ENCODE measurements at places on chromosomes 13 and 19.

DNA sequence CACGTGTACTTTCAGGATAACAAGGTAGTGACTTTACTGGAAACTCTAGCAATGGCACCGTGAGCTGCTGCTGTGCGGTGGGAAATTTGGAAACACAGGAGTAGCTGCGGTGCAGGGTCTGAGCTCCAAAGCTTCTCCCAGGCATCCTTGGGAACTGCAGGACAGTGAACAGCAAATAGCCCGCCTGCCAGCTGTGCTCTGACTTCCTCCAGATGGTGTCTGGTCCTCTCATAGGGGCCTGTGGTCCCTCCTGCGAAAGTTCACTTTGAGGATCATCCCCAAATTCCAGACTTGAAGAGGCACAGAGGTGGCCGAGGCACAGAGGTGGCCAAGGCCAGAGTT lies 287.3 kb upstream of the MAB21L1 start:
- DNase-seq = no peak

GRCh38 chr13:44978328-44978727 lies 10.9 kb downstream of the NUFIP1 start:
- DNase-seq = no peak

- DNase-seq = no peak
Observed at GRCh38 chr13:51577690-51578089, 6.6 kb upstream of the WDFY2 start.

DNA sequence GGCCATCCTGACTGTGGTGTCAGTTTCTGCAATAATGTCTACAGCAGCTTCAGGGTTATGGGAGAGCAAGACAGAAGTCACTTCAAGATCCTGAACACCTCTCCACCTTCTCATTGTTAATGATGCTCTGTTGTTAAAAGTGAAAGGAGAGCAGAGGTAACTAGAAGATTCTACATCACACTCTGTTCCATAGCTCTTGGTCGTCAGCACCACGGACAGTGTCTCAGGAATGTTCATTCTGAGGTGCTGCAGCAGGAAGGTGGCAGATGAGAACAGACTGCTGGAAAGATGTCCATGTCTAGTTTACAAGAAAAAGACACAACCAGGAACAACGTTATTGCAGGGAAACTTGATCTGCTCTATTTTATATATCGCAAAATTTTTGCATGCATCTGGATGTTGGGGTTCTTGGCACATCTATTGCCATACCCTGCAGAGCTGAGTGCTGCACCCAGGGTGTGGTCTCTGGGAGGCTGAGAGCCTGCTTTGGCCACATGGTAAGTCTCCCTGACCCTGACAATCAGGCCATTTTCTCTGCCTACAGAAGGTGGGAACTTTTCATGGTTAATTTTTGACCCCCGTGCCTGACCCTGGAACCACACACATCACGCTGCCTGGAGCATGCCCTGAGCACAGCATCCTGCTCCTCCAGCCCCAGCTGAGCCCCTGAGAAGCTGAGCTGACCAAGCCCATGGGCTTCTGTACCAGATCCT lies 12.7 kb downstream of the CEACAM21 start:
- no peak for DNase-seq

DNA sequence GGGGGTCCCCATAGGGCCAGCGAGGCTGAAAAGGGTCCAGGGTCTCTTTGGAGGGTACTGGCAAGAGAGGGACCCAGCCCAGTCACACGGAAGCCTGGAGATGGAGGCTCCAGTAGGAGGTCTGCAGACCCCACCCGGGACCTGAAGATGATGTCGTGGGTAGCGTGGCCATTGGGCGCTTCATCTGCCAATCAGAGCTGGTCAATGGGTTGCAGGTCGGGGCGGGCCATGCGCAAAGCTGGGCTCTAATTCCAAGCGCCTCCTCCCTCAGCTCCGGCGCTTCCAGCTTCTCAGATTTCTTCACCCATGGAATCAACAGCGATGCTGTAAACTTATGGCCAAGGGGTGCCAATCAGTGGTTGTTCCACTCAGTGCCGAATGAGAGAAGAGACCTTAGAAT lies 10.9 kb downstream of the SIGLEC12 start:
- no peak for DNase-seq

- DNase-seq = no peak
Observed at GRCh38 chr13:80558074-80558473, 217.1 kb upstream of the SPRY2 start.

- DNase-seq = no peak
Observed at GRCh38 chr13:100735494-100735893, 60.9 kb upstream of the TMTC4 start.

- DNase-seq = no peak
Observed at GRCh38 chr13:44024846-44025195, 145.1 kb downstream of the LACC1 start.

DNA sequence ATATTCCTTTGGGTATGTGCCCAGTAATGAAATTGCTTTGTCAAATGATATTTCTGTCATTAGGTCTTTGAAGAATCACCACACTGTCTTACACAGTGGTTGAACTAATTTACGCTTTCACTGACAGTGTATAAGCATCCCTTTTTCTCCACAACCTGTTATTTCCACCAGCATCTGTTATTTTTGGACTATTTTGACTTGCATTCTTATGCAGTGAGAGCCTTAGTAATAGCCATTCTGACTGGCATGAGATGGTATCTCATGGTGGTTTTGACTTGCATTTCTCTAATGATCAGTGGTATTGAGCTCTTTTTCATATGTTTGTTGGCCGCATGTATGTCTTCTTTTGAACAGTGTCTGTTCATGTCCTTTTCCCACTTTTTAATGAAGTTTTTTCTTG lies 92.0 kb upstream of the SPATA13 start:
- no peak for DNase-seq

DNA sequence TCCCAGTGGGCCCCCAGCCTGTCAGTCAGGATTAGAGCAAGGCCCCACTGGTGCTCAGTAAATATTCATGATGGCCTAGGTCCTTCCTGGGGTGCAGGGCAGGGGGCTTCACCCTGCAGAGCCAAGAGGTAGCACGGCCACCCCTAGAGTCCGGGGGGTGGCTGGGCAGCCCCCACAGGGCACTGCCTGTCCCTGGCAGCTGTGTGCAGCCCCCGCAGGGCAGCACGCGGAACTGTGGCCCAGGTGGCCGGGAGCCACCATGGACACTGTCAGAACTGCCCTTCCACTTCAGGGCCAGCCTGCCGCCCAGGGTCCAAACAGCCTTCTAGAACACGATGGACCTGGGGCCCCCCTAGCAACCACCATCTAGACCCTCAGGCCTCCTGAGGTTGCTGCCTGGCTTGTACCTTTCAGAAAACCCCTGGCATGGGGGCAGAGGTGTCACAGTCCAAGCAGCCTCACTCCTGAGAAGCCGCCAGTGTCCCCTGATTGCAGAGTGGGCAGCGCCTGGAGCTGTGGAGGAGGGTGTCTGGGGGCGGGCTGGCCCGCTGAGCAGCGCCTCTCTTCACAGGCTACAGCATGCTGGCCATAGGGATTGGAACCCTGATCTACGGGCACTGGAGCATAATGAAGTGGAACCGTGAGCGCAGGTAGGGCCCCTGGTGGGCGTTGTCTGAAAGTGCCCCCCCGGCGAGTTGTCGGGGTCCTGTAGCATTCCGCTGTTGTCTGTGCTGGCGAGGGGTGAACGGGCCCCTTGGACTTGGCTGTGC lies 2.9 kb upstream of the YJEFN3 start:
- no peak for DNase-seq

DNA sequence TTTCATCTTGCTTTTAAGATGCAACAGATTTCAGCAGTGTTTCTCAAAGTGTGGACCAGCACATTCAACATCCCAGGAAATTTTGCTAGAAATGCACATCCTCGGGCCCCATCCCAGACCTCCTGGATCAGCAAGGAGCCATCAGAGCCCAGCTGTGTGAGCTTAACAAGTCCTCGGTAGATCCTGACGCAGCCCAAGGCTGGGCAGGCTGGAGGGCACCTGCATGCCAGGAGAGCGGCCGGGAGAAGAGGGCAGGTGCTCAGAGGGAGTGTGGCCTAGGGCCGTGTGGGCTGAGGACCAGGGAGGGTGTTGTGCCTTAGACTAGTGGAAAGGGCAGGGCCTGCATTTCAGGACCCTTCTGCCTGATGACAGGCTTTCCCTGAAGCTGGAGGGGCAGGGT lies 2.2 kb upstream of the MCF2L start:
- no peak for DNase-seq

DNA sequence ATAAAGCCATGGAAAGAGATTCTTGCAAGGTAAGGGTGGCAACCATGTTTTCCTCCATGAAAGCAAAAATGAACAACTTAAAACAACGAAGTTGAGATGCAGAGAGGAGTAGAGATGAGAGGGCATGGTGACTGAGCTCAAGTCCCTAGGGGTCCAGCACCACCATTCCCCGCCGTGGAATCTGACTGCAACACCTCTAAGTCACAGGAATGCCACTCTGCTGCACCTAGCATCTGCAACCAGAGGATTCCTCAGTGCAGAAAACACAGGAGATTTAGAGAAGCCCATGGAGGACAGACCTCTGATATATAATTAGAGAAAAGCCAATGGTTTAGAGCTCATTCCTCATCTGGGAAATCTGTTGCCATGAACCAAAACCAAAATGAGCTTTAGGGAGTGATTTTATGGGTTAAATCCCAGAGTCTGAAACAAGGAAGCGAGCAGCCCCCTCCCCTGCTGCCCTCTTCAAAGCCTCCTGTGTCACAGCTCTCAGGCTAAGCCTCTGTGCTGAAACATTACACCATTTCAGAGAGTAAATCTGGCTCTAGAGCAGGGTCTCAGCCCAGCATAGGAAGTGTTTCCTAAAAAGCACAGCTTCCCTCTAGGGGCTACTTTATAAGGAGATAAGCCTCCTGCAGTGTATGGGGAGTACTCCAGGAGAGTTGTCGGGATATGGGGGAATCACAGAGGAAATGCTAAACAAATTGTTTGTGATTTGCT lies 1043.6 kb downstream of the UQCRFS1 start:
- peak; percentile 12 for DNase-seq

- no peak for DNase-seq
Observed at GRCh38 chr13:28610996-28611395, 47.9 kb upstream of the POMP start.

DNA sequence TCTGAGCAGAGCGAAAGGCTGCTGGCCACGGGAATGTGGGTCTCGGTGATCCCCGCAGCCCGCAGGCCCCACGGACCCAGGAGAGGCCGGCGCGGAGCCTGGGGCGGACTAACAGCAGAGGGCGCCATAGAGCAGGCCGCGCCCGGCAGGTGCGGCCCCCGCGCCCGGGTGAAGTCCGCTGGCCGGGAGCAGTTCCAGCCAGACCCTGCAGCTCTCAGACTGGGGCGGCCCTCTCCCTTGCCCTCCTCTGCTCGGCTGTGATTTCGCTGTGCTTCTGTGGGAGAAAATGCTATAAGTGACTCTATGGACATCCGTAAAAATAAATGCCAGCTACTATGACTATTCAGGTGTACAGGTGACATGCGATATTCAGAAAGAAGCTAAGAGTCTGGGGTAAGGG lies 37.7 kb downstream of the GSX1 start:
- DNase-seq = peak; percentile 30

DNA sequence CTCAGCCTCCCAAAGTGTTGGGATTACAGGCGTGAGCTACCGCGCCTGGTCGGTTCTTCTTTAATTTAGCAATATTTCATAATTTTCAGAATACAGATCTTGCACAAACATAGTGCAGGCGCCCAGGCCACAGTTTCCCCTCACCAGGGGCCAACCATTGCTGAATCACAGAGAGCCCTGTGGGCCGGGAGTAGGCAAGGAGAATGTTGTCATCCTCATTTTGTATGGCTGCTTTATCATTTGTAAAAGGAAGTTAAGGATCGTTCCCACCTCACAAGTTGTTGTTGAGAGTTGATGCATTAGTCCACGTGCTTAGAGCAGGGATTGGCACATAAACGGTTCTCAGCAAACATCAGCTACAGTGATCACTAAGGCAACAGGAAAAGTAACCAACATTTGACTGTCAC lies 30.2 kb downstream of the MEIS3 start:
- no peak for DNase-seq

DNA sequence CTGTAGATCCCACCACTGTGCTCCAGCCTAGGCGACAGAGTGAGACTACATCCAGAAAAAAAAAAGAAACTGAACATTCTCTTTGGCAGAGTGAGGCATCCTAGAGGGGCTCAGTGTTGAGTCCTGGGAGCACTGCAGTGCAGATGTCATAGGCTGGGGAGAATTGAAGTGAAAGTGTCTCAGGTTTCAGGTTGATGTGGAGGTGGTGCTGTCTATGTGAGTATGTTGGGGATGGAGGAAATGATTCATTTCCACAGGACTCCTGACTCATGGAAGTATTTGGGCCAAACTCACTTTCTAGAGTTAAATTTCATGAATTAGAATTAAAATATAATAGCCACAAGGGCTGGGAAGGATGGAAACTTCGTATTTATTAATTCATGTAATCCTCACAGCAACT lies 134.4 kb upstream of the TSC22D1 start:
- no peak for DNase-seq

DNA sequence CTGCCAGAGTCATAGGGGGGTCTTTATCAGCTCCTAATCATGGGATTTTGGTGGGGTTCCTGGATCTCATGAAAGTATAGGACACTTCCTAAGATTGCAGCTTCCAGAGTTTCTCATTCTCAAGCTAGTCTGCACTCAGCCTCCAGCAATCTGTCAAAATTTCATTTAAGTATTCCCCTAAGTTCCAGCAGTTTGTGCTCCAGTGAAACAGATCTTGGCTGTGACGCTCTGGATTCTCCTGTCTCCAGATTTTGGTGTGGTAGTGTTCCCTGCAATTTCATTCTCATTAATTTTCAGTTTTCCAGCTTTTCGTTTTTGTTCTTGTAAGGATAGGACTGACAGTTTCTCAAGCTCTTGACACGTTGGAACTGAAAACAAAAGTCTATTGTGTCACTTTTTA lies 908.9 kb upstream of the MIR17HG start:
- no peak for DNase-seq

DNA sequence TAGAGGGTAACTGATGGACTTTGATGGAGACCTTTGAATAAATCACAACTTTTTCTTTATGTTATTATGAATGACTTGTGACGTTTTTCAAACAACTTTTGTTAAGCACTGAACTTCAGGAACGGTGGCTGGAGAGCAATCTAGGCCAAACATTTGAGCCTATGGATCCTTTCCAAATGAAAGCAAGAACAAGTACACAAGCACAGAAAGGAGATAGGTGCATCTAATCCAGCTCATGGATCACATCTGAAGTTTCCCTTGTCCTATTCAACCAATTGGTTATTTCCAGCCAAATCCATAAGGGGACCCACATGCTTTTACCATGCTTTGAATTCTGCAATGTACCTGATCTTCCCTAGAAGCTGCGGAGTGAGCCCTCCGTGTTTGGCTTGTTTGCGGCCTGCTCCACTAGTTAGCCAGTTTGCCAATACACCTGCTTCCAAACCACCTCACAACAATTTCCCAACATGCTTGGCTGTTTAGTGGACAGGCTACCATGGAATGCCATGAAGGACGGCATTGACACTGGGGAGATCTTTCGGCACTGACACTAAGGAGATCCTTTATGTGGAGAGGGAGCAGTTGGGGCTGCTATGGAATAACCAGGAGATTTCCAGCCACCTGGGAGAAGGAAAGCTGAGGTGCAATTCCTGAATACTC lies 315.9 kb downstream of the DNAJC15 start:
- no peak for DNase-seq
